PC-9 (cell line): ENCODE measurements at places on chromosomes 12 and 14. TPM values are rescaled to one million over a fixed set of nuclear protein-coding genes. Genes with fewer than 3 reads are reported as not detected.

KCNJ8 gene
- total RNA-seq: not detected in 2 replicates

STXBP6 gene
- total RNA-seq: 10.0 and 12.3 TPM in 2 replicates

TEX22 gene
- total RNA-seq: 2.6 and 6.5 TPM in 2 replicates

KLHDC1 gene
- total RNA-seq: 1.2 and 3.8 TPM in 2 replicates

KRT81 gene
- total RNA-seq: 2.5 and 4.3 TPM in 2 replicates

PLEKHH1 gene
- total RNA-seq: 13.6 and 18.5 TPM in 2 replicates

GARIN6 gene
- total RNA-seq: not detected in 2 replicates

PRKCH gene
- 32.4 and 49.8 TPM in 2 replicates for total RNA-seq

KERA gene
- total RNA-seq: not detected in 2 replicates

FLRT2 gene
- total RNA-seq: 2.1 and 2.2 TPM in 2 replicates

LHX5 gene
- total RNA-seq: 0.65 and 1.1 TPM in 2 replicates

VTI1B gene
- total RNA-seq: 131 and 148 TPM in 2 replicates

TMEM52B gene
- 2.6 and 4.2 TPM in 2 replicates for total RNA-seq

EDDM3A gene
- total RNA-seq: not detected in 2 replicates

ACACB gene
- total RNA-seq: 13.8 and 15.1 TPM in 2 replicates

GZMB gene
- not detected in 2 replicates for total RNA-seq

SLC11A2 gene
- 45.7 and 49.0 TPM in 2 replicates for total RNA-seq

PFDN5 gene
- total RNA-seq: 291 and 303 TPM in 2 replicates

NPFF gene
- not detected in 2 replicates for total RNA-seq
